ENCODE measurements at places on chromosomes 13 and 19.
A peak's percentile ranks its signal among the peaks of the same experiment; 100 is the strongest.

GRCh38 chr19:49067554-49067953 lies 2.9 kb upstream of the NTF4 start:
- no peak for DNase-seq

GRCh38 chr13:51636349-51636890 lies 52.2 kb downstream of the WDFY2 start:
- DNase-seq, result no peak

DNA sequence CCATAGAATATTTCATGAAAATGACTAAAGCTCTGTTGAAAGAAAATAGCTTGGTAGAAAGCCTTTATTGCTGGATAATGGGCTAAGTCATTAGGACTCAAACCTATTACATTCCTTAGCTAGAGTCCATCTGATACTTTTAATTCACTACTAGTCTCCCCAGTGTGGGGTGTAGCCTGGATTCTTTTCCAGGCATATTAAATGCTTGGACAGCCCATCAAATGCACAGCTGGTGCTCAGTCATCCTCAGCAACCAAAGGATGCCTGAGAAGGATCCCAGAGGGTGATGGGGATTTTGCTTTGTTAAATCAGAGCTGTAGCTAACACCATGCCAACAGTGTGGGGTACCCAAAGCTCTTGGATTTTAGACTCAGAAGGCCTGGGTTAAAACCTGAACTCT lies 153.5 kb downstream of the DLEU7 start:
- no peak for DNase-seq

DNA sequence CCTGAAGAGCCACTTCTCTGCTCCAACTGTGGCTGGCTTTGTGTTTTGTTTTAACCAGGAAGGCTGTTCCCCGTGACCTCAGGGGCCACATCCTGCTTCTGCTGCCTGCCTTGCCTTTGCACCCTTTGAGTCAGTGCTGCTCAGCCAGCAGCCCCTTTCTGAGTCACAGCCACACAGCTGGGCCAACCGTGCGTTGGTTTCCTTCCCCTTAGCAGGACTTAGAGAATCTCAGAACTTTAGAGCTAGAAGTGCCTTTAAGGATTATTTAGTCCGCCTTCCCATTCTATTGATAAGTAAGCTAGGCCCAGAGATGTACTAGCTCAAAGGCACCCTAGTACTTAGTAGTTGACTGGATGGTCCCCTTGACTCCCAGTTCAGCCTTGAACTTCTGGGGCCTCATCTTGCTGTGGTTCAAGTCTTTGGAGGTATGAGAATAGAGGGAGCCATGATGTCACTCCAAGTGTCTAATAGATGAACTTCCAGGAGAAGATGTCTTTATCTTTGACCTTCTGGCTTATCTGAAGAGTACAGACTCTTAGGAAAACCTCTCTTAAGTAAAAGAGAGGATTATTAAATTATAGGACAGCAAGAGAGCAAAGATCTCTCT lies 8.0 kb downstream of the RGCC start:
- no peak for DNase-seq

GRCh38 chr13:26019881-26020870 lies 31.6 kb downstream of the SHISA2 start:
- DNase-seq, result no peak

DNA sequence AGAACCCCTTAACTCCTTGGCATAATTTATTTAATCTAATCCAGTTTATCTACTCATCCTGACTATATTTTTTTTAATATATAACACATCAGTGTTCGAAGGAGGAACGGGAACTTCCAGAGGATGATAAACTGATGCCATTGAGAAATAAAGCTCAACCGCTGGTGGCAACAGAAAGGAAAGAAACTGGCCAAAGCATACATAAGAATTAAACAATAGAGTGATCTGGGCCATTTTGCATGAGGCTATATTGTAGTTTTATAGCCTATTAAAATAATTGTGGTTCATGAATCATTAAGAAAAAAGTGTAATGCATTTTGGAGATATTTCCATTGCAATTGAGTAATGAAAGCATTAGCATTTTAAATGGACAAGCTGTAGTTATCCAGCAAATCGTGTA lies 94.2 kb downstream of the FRY start:
- no peak for DNase-seq

DNA sequence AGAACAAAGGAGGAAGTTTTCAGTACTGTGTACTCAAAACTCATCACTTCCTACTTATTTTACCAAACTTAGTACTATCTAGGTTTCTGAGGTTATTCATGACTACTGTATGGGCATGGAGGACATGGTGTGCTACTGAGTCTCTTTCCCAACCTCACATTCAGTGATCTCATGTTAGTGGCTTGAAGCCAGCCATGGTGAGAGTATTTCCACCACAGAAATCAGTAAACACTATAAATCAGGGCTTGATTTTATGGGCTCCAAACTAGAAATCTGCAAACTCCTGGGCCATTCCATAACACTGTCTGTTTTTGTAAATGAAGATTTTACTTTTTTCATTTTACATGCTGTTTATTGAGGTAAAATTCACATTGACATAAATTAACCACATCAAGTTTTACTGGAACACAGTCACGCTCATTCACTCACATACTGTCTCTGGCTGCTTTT lies 19.7 kb downstream of the MED26 start:
- DNase-seq, result no peak

DNA sequence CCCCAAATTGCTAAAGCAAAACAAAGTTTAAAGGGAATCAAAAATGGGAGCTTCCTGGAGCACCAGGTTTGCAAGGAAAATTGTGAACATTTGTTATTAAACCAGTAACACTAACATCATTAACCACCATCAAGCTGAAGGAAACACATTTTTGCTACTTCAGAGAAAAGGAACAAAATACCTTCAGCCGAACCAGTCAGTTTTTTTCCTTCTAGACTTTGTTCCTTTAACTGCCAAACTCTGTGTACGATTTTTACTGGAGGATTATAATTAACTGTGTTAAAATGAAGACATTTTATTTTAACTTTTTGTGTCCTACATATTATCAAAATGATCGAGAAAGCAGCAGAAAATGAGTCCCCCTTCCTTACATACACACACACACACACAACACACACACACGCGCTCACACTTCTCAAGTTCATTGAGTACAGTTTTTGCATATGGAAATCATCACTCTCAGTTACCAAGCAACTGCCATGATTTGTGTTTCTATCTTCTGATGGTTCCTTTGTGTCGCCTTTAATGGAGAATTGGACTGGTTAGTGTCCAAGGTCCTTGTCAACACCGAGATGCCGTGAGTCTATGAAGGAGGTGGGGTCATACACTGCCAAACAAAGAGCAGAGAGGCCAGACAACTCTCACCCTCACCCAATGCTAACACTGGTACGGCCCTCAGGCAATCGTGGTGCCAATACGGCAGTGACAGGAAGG lies 9.8 kb upstream of the SERP2 start:
- no peak for DNase-seq

DNA sequence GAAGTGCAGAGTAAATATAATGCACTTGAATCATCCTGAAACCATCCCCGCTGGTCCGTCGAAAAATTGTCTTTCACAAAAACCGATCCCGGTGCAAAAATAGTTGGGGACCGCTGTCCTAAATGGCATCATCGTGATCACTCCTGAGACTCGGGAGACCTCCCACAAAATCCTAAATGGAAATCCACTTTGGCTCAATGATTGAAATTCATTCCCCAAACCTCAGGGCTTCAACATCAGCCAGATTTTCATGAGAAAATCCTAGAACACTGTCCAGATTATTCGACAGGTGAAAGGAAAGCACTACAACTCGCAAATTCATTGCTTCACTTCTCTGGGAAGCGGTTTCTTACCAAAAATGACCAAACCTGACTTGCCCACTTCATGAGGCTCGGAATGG lies 335.3 kb upstream of the ZNF507 start:
- DNase-seq, result no peak

DNA sequence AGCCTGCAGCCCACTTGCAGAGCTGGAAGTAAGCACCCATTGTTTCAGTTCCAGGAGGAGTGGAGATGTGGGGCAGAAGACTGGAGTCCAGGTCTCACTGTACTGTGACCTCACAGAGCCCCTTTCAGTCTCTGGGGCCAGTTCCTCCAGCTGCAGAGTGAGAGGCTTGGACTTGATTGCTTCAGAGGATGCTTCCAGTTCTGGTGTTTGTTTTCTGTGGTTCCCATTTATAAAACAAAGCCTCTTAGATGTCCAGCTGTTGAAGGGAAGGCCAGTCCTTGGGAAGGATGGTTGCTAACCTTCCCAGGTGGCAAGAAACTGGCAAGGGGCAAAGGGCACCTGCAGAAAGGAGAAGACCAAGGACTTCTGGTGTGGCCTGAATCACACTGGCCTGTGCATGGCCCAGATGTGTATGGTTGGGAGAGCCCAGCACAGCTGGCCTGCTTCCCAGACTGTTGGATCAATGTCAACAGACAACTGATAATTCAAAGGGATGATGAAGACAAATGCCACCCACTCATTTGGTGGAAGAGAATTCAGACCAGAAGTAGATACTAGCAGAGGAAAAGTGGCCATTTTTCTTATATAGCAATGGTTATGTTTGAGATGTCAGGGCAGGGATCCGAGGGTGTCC lies 218.5 kb downstream of the ZNF536 start:
- no peak for DNase-seq

- DNase-seq, result no peak
Observed at GRCh38 chr19:39247701-39248664, 673 bp downstream of the IFNL4 start.

GRCh38 chr13:43848001-43848649 lies 31.4 kb downstream of the CCDC122 start:
- DNase-seq, result no peak

DNA sequence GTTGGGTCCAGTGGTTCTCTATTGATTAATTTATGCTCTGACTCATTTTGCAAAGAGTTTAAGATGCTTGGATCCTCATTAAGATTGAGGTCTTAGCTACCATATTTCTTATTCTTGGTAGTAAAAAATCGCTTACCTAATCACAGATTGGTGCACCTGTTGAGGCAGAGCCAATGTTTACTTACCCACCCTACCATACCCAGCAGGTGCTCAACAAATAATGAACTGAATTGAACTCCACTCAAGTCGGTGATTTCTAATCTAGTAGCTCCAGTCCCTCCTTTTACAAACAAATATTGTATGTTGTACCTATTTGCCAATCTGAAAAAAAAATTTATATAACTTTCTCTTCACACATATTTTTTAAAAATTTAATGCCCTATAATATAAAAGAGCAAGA lies 361.0 kb downstream of the FGF14 start:
- DNase-seq, result no peak

DNA sequence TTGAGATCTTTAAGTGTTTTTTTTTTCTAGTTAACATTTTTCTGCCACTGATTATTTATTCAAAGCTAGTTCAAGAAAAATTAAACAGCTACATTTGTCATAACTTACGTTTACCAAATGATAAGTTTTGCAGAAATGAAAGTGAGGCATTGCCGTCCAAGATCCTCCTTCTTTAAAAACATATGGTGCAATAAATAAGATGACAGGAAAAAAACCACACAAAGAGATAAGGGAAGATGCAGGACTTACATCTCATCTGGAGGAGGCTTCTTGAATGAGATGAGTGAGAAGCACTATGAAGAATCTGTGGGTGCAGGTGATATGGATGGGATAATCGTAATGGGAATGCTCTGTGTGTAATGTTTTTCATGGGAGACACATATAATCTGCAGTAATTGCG lies 12.4 kb downstream of the TNFSF13B start:
- DNase-seq, result no peak

- DNase-seq, result no peak
Observed at GRCh38 chr19:30293051-30293785, 79.0 kb upstream of the ZNF536 start.

GRCh38 chr19:16594131-16594586 lies 21.9 kb upstream of the SLC35E1 start:
- no peak for DNase-seq

- no peak for DNase-seq
Observed at GRCh38 chr13:46595136-46595884, 42.3 kb downstream of the LRCH1 start.

GRCh38 chr13:106514928-106515634 lies 20.4 kb downstream of the EFNB2 start:
- no peak for DNase-seq

GRCh38 chr13:113109151-113110047 lies 3.8 kb downstream of the F7 start:
- no peak for DNase-seq

DNA sequence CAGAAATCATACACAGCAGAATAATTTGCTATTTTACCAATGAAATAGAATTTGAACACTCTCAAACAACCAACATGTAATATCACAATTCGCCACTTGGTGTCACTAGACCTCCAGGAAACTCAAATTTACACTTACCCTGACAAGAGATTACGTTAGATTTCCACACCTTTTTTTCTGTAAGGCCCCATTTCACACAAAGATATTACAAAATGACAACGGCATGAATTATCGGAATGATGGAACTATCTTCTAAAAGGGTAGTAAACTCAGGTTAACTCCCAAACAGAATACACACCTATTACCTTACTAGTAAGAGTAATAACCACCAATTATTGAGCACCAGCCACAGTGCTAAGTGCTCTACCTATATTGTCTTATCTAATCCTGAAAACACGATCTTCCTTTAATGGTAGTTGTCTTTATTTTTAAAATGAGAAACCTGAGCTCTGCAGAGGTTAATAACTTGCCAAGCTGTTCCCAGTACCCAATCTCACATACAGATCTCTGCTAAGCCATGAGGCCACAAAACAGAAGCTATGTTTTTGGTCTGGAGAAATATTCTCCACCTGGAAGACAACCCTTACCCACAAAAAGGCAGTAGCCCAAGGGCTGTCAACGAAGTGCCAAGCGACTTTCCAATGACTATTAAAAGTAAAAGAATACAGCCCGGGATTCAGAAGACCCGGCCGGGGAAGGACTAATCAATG lies 152.4 kb downstream of the DCLK1 start:
- peak; percentile 48 for DNase-seq

DNA sequence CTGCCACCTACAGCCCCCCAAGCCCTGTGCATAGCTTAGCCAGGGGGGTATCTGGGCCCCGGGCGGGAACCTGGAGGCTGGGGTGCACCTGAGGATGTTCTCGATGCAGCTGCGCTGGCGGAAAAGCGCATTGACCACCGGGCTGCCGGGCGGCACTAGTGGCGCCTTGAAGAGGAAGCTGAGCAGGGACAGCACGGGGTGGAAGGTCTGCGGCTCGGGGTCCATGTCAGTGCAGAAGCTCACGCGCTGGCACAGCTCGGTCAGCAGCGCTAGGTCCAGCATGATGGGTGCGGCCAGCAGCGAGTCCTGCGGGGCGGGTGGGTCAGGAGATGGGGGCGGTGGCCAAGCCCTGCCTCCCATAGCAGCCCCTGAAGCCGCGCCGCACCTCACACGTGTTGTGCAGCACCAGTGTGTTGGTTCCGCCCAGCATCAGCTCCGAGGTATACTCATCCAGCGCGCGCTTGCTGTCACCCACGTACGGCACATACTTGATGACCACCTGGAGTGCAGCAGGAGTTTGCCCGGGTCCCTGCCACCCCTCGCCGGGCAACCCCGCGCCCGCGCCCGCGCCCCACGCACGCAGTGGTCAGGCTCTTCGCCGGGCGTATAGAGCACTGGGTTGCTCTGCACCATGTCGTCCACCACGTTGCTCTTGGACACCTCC lies 2.6 kb downstream of the ISYNA1 start:
- no peak for DNase-seq

DNA sequence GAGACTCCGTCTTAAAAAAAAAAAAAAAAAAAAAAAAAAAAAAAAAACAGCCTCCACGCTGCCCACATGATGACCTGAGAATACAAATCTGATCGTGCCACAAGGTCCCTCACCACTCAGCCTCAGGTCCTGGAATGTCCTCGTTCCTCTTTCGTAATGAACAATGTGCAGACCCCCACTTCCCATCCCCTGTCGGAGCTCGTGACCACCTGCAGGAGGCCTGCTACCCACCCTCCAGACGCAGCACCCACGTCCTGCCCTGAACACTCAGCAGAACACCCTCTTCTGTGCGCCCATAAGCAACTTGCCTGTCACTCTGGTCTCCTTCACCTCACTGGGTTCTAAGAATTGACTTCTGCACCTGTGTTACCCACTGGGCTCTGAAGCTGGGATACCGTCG lies 166.4 kb downstream of the KATNAL1 start:
- DNase-seq, result no peak
